Activated CD8-positive, alpha-beta memory T cell treated with anti-CD3 and anti-CD28 coated beads for 4 hours (primary cell): ENCODE measurements at places on chromosomes 1 and 21.

- no peak for DNase-seq
Observed at GRCh38 chr1:64330839-64331238, 127.4 kb downstream of the UBE2U start.

GRCh38 chr1:45322486-45323040, 4.1 kb upstream of the HPDL start:
- DNase-seq, result no peak

DNA sequence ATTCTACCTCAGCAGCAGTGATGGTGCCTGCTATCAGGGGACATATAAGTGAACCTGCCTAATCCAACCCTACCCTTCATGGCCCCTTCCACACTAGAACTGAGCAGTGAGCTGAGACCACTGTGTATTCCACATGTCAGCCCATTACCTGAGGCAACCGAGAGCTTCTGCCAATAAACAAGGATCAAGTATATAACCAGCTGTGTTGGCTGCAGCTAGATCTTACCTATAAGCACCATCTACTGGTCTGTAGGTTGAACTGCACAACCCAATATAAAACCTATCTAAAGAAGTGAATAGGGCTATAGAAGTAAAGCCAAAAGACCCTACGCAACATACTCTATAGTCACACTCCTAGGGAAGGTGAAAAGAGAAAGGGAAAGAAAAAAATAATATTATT, 376.9 kb downstream of the HHIPL2 start:
- no peak for DNase-seq

DNA sequence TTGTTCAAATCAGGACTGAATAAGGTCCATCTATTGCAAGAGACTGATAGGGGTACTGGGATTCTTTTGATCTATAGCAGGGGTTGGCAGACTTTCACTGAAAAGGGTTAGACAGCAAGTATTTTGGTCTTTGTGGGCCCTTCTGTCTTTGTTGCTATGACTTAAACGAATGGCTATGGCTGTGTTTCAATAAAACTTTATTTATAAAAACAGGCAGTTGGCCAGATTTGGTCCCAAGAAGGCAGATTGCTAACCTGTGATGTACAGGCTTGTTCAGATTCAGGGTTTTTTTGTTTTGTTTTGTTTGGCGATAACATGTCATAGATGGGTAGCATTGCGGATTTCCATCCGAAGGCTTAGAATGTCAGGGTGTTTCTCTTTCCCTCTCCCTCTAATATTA, 3.9 kb upstream of the BACE2 start:
- DNase-seq, result no peak

DNA sequence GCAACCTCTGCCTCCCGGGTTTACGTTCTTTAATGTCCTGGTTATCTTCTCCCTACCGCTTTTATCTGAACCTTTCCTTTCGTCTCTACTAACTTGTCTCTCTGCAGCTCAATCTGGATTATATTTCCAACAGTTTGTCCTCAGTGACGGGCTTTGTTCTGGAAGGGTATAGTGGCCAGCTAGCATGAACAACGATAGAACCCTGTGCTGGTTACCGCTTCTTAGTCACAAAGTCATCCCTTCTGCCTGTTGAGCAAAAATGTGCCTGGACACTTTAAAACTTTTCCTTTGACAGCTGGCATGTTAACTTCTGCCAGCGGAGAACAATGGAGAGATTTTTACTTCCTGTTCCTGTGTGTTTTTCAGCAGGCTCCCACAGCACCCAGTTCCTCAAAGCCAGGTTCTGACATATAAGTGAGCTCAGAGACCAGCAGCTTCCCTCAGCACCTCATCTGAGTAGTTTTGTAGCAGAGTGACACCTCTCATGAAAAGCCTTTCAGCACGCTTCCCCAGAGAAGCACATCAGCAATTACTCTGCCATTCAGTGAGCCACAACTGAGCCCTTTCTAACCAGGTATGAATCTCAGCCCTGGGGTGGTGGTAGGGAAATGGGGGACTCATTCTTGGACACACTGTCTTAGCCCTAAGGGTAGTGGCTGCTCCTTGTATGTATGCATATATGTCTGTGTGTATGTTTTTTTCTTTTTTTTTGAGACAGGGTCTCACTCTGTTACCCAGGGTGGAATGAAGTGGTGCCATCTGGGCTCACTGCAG, 23.6 kb upstream of the CCDC17 start:
- DNase-seq, result no peak

GRCh38 chr1:39450956-39451606, 40.4 kb upstream of the BMP8A start:
- no peak for DNase-seq

DNA sequence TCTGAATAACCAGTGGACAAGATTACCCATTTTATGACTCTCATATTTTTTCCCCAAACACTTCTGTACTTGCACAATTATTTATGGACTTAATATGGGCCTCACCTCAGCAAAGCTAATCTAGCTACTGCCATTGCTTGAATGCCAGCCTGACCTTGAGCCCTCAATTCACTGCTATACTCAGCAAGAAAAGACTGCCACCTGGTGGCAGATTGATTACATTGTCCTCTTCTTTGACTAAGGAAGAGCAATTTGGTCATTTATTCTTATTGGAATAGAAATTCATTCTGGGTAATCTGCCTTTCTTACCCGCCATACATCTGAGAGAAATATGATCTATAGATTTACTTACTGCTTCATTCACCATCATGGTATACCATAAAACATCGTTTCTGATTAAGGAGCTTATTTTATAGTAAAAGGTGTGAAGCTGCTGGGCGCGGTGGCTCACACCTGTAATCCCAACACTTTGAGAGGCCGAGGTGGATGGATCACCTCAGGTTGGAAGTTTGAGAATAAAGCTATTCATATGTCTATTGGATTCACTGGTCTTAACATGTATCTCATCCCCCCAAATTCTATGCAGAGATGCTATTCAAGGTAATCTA, 32.9 kb upstream of the DIPK1A start:
- peak; percentile 39 for DNase-seq

- no peak for DNase-seq
Observed at GRCh38 chr1:220294846-220295301, 22.6 kb upstream of the RAB3GAP2 start.

DNA sequence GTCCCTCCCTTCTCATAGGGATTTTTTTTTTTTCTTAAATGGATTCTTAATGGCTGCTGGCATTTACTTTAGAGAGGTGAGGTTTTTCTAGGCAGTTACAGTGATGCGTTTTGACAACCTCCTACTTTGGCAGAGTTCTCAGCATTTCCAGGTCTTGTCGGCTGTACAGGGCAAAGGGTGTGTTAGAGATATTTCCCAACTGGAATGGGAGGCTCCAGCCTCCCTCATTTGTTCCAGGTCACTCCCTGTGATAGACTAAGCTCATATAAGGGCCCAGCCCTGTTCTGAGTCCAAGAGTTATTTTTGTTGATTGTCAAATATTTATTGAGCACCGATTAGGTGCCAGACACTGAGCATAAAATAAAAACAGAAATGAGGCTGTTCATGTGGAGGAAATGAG, 7.6 kb upstream of the XKR8 start:
- DNase-seq, result no peak

GRCh38 chr1:203289281-203289981, 15.9 kb upstream of the BTG2 start:
- peak; percentile 81 for DNase-seq

- DNase-seq, result no peak
Observed at GRCh38 chr1:245310571-245311531, 156.1 kb downstream of the KIF26B start.
